ENCODE measurements at places on chromosomes 4 and X.

- no peak for DNase-seq
Observed at GRCh38 chr4:73617256-73617655, 3.0 kb downstream of the RASSF6 start.

GRCh38 chrX:70280573-70280972, 1.4 kb upstream of the RAB41 start:
- DNase-seq: no peak

DNA sequence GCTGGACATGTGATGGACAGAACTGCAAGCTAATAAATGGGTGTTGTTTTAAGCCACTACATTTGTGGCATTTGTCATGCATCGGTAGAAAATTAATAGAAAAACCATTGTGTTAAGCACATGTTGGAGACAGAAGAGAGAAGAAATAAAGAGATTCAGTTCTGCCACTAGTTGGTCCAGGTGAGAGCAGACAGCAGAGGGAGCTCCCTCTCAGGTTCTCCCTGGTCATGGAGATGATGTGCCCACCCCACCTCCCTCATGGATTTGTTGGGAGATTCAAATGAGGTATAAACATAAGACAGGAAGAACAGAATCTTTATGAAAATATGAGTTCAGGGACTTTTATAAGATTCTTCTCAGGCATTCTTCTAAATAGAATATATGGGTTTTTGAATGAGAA, 36.8 kb upstream of the OCIAD2 start:
- peak; percentile 31 for DNase-seq

- DNase-seq: peak; percentile 49
Observed at GRCh38 chr4:54517781-54518444, 139.8 kb upstream of the KIT start.

DNA sequence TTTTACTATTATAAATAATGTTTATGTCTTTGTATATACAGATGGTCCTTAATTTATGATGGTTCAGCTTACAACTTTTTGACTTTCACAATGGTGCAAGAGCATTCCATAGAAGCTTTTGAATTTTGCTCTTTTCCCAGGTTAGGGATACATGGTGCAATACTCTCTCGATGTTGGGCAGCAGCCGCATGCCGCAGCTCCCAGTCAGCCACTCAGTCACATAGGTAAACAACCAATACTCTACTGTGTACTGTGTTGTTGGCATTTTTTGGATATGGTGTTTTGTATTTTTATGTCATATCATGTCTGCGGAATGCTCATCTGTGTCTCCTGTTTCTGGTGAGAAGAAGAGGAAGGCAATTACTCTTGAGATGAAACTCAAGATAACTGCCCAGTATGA, 258.0 kb upstream of the ETNPPL start:
- DNase-seq: no peak

DNA sequence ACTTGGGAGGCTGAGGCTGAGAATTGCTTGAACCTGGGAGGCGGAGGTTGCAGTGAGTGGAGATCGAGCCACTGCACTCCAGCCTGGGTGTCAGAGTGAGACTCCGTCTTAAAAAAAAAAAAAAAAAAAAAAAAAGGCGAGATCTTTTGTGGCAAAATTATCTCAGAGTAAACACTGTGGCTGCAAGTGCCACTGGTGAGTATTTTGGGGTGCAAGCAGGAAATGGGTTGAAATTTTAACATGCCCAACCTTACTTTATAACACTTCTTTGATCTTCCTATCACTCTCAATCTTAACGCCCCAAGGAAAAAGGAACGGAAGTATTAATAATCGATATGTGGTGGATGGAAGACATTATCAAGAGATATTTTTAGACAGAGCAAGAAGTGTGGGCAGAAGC, 32.1 kb downstream of the SLC34A2 start:
- DNase-seq: no peak

GRCh38 chr4:170243662-170244288, 154.0 kb upstream of the AADAT start:
- no peak for DNase-seq

DNA sequence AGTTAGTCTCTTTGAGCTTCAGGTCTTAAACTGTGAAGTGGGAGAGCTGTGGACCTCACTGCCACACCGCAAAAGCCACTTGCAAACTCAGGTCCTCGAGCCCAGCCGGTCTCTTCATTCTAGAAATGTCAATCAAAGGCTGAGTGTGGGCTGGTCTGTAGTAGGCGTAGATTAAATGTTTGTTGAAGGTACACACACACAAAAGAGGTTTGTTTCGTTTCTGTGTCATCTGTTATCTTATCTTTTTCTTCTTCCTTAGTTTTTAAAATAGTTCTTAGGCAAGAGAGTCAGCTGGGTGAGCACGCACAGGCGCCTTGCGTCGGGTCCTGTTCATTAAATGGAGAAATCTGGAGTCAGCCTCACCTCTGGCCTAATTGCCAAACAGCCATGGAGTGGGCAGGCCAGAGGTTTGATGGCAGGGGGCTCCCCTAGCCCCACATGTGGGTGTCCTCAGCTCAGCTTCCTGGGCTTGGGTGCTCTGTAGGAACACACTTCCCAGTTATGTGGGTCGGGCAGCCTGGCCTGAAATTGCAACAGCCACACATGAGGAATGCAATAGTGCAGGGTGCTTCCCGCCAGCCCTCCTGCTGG, 836 bp upstream of the PSAPL1 start:
- DNase-seq: no peak

GRCh38 chr4:183244019-183244418, 76.1 kb downstream of the CLDN22 start:
- DNase-seq: peak; percentile 33

GRCh38 chr4:76623217-76624045, 188.4 kb downstream of the SHROOM3 start:
- DNase-seq: no peak

GRCh38 chr4:173195109-173195508, 26.5 kb downstream of the GALNT7 start:
- no peak for DNase-seq

GRCh38 chr4:24743206-24743605, 52.2 kb upstream of the SOD3 start:
- DNase-seq: no peak

- peak; percentile 1 for DNase-seq
Observed at GRCh38 chrX:58025979-58026378, 115.7 kb upstream of the ZXDA start.

- DNase-seq: no peak
Observed at GRCh38 chr4:108370291-108371141, 201.8 kb upstream of the LEF1 start.

GRCh38 chr4:3667258-3667657, 98.9 kb upstream of the ADRA2C start:
- DNase-seq: no peak

DNA sequence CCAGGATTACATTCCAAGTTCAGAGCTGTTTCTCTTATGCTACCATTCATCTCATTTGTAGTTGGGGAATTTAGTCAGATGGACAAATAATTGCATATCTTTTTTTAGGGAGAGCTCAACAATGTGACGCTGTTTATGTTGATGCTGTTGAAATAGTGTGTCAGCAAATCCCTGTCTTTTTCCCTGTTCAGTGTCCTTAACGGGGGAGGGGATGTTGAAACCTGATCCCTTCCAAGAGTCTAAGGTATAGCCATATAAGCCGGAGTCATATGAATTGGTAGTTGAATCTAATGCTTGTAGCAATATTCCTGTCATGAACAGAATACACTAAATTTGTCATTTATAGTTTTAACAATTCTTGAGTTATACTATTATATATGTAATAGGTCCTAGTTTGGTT, 293.5 kb upstream of the FAT1 start:
- no peak for DNase-seq

DNA sequence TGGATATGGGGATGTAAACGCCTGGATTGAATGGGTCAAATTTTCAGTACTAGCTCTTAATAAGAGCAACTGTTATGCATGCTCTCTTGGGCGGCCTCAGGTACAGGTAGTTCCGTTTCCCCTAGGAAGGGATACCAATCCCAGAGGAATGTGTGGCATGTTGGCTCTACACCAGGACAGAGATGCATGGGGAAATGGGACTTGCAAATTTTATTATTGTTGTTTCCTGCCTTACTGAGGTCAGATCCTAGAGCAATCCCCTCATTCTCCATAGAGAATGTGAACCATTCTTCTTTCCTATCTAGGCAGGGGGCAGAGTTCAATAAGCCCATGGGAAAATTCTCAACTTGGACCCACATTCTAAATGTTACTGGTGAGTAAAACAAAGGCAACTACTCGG, 361.8 kb upstream of the FGF16 start:
- DNase-seq: no peak

GRCh38 chr4:153618833-153619232, 65.2 kb upstream of the TLR2 start:
- DNase-seq: no peak

DNA sequence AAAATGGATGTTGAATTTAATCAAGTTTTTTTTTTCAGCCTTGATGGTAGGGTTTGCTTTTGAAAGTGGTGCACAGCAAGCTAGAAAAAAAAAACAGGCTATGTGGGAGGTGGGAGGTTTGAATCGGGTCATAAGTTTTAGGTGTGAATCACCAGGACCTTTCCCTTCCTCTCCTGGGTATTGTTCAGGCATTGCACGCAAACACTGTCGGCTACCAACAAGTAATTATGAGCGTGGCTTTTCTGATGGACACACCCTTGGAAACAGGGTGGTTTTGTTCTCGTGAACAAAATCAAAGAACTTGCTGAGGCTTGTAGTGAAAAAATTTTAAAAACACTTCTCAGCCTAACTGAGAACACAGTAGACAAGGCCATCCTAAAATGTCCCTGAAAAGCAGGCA, 18.1 kb downstream of the PIR start:
- DNase-seq: no peak

- no peak for DNase-seq
Observed at GRCh38 chrX:68762766-68763165, 66.1 kb upstream of the EFNB1 start.

DNA sequence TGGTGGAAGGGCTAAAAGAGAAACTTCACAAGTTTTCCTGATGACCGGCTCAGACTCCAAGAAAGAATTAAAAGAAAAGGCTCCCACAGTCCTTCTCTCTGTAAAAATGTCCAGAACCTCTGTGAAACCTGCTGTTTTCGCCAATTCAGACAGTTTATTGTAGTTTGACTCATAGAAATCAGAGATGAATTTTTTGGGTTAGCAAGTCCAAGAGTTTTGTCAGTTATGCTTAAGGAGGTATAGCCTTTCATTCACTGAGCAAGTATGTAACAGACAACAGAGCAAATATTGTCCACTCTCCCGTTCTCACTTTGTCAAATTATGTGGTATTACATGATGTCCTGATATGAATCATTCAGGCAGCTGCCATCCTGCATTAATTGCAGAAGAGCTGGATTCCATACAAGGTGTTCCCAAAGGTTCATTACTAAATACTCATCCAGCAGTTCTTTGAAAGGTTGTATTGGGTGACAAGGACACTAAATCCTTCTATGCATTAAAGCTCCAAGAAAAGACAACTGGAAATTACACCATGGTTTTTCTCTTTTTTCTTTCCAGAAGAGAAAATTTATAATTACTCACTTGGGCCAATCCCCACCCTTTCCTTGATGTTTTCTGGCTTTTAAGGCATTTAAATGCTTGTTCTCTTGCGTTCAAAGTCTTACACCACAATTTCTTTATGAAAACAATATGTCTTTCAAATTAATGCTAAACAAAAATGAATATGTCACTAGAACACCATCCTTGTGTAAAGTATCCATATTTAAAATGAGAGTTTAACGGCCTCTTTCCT, 30.0 kb upstream of the PLAC1 start:
- DNase-seq: no peak

- no peak for DNase-seq
Observed at GRCh38 chrX:21847342-21847741, 7.9 kb downstream of the MBTPS2 start.

GRCh38 chr4:79623021-79623870, 215.2 kb upstream of the GK2 start:
- no peak for DNase-seq

- DNase-seq: no peak
Observed at GRCh38 chr4:183374950-183375555, 52.8 kb upstream of the CLDN24 start.

GRCh38 chr4:1024882-1025545, 13.6 kb downstream of the FGFRL1 start:
- DNase-seq: no peak

DNA sequence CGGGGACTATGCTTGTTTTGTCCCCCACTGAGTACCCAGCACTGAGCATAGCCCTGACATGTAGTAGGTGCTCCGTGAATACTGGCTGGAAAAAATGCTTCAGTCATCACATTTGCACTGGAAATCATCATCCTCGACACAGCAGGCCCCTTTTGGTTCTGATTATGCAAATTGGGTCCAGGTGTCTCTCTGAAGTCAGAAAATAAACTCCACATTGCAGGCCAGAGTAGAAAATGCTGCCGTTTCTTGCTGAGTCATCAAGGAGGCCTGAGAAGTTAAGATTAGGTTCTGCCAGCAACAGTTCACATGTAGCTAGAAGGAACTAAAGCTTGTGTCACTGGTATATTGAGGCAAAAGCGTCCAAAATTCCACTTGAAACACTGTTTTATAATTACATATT, 15.0 kb upstream of the STK32B start:
- DNase-seq: peak; percentile 49

DNA sequence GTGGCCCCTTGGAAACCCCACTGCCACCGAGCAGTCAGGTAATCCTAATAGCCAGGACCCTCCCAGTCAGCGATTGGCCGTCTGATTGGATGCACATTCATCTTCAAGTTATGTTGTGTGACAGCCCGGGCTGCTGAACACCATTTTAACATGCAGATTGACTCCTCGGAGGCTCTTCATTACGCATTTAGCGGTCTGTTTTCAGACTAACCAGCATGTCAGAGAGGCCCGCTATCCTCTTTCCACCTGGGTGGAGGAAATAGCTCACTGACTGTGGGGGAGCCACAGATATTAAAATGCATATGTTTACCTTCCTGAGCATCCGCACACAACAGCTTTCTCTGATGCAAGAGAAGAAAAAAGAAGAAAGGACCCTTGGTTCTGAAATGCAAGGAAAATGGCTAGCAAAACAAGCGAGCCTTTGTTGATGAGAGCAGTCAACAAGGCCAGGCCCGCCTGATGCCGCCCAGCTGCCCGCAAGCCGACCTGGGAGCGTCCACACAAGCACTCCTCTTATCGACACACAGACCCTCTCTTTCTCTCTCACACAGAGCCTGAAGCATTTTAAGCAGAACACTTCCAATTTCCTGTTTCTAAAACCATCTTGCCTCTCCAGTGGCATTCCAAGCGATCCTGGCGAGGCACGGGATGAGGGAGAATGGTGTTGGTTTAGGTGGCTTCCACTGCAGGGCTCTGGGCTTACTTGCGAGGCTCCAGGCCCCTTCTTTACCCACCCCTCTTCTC, 118.3 kb downstream of the MGST2 start:
- DNase-seq: no peak

DNA sequence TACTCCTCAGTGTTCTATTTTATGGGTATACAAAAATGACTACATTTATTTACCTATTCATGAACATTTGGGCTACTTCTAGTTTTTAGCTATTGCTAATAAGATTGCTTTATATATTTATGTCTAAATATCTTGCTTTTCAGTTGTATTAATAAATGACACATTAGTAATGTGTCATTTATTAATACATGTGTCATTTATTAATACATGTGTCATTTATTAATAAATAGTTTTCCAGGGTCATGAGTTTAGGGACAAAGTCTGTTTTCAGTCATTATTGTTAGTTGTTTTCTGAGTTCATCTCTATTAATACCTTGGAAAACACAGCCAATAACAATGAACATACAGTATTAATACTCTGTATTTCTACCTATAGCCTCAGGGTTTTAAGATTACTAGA, 1630.7 kb upstream of the IGFBP7 start:
- no peak for DNase-seq

- no peak for DNase-seq
Observed at GRCh38 chrX:391717-392574, 5.2 kb upstream of the PPP2R3B start.

- no peak for DNase-seq
Observed at GRCh38 chrX:130789793-130790192, 113.2 kb downstream of the ENOX2 start.
